ENCODE measurements at places on chromosomes 16 and 17.

DNA sequence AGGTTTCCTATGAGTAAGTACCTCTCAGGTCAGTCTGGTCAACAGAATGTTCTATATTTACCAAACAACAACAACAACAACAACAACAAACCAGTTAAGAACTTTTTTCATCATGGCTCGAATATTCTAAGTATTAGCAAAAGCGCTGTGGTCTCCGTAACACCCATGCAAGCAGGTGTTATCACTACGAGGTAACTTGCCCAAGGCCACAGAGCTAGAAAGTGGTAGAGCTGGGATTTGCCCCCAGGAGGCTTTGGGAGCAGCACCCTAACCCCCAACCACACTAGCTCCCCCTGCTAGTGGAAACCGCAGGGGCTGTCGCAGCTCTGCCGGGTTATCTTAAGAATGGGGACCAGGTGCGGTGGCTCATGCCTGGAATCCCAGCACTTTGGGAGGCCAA is 23.9 kb upstream of the C16orf74 start:
- no peak for DNase-seq

- DNase-seq: no peak
Observed at GRCh38 chr17:48761114-48761513, 32.6 kb upstream of the HOXB13 start.

DNA sequence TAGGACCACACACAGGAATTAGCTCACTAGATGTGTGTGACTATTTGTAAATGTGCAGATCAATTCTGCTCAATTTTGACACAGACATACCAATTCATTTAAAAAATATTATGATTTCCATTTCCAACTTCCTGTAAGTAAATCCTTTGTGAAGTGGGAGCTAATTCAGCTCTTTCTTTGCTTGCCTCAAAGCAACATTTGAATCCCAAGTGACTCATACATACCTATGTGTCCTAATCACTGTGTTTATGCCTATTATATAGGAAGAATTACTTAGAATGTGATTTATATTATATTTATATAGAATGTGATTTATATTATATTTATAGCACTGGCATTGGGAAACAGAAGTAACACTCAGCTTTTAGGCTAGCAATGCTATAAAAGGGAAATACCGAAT is 195.9 kb upstream of the C17orf78 start:
- no peak for DNase-seq

- no peak for DNase-seq
Observed at GRCh38 chr16:79977940-79978836, 377.7 kb upstream of the MAF start.

GRCh38 chr17:46141645-46142044 is 51.6 kb downstream of the KANSL1 start:
- no peak for DNase-seq

DNA sequence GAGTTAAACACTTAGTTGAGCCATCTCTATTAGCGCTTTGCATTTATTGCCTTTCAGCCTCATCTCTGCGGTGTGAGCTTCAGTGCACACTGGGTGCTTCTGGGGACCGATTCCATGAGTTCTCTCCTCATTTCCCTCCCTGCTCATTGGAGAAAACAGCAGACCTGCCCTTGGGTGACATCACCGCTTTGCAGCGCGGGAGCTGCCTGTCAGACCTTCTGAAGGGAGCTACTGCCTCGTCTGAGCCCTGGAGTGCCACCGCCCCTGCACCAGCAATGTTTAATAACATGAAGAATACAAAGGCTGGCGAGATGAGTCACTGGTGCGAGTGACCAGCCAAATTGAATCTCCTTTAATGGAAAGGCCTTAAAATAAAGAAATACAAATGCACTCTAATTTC is 30.2 kb upstream of the CPPED1 start:
- DNase-seq: no peak

GRCh38 chr16:89798126-89798525 is 18.3 kb downstream of the FANCA start:
- no peak for DNase-seq

DNA sequence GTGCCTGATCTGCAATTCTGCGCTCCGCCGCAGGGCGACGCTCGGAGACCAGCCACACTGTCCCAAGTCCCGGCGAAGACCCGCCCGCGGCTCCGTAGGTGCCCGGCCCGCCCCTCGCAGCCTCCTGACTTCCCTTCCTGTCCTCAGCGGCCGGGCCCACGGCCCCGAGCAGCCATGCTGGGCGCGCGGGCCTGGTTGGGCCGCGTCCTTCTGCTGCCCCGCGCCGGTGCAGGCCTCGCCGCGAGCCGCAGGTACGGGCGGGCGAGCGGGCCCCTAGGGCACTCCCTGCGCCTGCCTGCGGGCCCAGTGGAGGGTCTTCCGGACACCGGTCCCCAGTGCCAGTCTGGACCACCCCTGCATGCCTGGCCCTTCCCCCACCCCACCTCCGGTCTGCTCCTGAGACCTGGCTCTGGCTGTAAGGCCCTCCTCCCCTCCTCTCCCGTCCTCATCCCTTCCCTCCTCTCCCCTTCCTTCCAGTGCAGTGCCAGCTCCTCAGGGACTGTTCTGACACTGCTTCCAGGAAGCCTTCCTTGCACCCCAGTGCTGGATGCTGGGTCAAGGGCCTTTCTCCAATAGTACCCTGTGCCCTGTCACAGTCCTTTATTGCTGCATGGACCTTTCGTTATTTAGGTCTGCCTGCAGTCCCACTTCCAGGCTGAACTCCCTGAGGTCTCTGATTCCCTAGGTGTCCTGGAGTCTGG is at the start of gene SPATA20:
SPATA20 (plus strand) TSS at position 140 of the 701 bp plus-strand sequence; CDS start at position 175, 35 bp downstream.
- peak; percentile 87 for DNase-seq

DNA sequence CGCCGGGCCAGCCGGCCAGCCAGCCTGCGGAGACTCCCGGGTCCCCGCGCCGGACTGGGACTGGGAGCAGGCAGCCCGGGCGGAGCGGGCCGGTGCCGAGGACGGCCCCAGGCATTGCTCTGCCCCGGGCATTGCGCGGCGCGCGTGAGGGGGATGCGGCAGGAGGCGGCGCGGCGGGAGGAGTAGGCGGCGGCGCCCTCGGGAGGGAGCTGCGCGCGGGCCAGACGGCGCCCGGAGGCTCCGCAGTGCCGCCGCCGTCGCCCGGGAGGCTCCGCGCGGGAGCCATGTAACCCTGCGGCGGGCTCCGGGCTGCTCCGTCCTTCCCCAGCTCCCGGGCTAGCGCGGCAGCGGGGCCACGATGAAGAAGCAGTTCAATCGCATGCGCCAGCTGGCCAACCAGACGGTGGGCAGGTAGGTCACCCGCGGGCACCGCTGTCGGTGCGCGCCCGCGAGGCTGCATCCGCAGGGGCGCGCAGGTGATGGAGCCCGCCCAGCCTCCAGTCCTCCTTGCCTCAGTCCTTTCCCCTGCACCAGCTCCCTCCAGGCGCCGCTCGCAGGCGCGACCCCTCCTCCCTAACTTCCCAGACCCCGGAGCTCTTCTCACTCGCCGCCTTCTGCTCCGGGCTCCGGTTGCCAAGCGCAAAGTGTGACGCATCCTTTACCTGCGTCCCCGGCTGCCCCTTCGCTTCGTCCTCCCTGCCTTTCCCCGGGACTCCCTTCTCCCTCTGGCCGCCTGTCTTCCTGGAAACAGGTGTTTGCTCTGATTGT is at the start of gene ARHGAP44:
ARHGAP44 (plus strand) TSS at position 18 of the 768 bp plus-strand sequence; CDS start at position 359, 341 bp downstream.
- peak; percentile 68 for DNase-seq

GRCh38 chr17:61362852-61363600 is 36.6 kb upstream of the TBX2 start:
- no peak for DNase-seq

DNA sequence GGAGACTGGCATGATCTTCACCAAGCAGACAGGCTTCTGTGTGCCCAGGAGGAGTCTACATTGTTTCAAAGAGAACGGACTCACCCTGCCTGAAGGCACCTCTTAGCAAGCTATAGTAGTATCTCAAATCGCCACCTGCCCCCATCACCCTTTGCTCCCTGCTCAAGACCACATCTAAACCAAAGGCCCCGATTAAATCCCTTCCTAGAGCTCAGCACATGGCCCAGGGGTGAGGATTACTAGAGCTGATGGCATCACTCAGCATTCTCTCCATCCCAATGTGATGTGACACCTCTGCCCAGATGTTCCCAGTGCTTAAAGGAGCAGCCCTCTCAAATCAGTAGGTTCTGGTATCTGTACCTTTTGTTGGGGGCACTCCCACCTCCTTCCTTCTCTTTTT is 8.0 kb upstream of the CDC42EP4 start:
- no peak for DNase-seq

DNA sequence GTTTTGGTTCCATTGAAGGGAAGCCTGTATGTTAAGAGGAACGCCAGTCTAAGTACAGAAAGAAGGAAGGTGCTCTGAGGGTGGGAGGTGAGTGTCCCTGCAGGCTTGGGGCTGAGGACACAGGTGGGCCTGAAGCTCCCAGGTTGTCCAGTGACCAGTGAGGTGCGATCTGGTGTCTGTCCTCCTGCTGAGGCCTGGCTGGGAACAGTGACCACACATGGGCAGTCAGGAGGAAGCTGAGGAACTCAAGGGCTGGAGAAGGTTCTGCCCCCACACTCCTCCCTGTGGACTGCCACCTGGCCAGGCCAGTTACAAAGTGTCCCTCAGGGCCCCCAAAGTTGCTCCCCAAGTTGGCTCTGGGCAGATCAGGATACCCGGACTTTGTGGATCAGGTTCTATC is 102.1 kb downstream of the N4BP1 start:
- DNase-seq: no peak

GRCh38 chr17:72850410-72851118 is 241.9 kb downstream of the SLC39A11 start:
- DNase-seq: no peak

- no peak for DNase-seq
Observed at GRCh38 chr16:31138621-31139578, 3.4 kb upstream of the PRSS8 start.
